ENCODE measurements at places on chromosomes 11 and 22.

DNA sequence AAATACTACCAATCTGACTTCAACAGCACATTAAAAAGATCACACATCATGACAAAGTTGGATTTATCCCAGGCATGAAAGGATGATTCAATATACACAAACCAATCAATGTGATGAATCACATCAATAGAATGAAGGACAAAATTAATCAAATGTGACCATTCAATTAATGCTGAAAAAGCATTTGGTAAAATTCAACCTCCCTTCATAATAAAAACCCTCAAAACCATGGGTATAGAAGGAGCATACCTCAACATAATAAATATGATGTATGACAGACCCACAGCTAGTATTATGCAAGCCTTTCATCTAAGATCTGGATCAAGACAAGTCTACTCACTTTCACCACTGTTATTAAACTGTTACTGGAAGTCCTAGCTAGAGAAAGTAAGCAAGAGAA is 921.7 kb upstream of the RAG2 start:
- DNase-seq, result no peak

DNA sequence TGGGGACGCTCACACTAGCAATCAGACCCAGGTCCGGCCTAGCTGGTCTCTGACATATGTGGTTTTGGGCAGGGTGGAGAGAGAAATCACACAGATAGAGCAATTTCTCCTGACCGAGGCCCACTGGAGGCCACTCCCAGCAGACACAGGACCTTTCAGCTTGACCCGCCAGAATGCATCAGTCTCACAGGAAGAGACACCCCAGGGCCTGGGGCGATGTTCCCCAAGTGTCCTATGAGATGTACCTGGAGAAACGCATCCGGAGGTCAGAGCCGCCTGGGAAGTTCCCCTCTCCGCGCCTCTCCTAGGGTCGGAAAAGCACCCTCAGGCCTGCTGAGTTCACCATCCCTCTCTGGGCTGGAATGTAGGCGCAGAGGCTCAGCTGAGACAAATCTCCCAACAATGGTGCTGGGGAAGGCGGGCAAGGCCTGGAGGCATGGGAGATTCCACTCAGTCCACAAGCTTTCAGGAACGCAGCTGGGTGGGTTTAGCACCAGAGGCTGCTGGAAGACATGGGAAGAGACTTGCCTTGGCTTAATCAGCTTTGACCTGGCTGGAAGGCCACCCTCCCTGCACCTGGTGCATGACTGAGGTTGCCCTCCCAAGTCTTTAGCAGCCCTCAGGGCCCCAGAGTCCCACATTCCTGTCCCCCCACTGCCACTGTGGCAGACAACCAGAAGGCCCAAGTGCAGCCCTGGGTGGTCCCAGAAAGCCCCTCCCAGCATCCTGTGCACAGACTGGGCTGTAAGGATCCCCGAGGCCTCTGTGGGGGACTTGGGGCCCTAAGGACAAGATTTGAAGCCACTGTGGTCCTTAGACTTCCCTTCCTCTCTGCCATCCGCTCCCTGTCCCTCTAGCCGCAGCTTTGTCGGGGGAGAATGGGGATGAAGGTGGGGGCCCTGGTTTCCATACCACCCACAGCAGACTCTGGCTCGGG is 57.5 kb downstream of the RTL6 start:
- no peak for DNase-seq

- DNase-seq, result no peak
Observed at GRCh38 chr11:65565624-65566453, 4.4 kb upstream of the ZNRD2 start.

DNA sequence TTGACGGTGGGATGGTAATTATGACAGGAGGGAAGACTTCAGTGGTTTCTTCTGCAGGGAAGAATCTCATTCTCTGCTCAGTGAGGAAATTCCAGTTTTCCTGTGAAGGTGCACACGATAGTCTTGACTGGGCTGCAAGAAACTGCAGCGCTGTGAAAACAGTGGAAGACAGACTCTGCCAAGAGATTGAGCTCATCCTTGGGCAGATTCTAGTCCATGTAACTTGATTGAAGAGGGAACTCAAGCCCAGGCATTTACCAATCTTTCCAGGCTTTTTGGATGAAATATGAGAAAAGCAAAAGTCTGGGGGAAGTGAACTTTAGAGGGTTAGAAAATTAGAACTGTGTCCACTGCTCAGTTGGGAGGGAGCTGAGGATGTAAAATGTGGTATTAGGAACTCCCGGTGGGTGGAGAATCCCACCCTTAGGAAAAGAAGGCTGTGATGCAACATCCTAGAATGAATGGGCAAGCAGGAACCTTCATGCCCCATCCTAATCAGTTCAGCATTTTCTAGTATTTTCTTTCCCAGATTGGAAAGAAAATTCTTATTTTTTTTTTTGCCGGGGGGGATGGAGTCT is 212.6 kb downstream of the DBX1 start:
- no peak for DNase-seq

DNA sequence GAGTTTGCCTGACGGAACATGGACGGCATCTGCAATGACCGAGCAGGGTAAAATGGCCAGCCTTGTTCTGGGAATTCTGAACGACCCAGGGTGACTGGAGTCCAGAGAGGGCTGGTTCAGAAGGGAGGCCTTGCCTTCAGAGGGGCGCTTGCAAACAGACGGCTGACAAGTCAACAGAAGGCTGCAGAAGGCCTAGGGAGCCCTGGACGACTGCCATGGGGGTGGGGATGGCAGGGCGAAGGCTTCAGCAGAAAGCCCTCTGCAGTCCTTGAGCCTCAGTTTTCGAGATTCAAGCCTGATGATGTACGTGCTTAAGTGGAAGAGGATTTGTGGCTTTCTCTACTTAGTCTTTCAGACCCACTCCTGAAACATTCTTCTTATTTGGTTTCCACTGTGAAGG is 117.1 kb upstream of the TBCEL start:
- DNase-seq, result no peak

GRCh38 chr11:86197448-86197847 is 47.1 kb upstream of the EED start:
- no peak for DNase-seq

GRCh38 chr11:110463153-110463552 is 33.4 kb downstream of the FDX1 start:
- DNase-seq, result peak; percentile 74

- no peak for DNase-seq
Observed at GRCh38 chr11:27213232-27213660, 149.8 kb downstream of the CCDC34 start.

- no peak for DNase-seq
Observed at GRCh38 chr11:119446434-119446833, 23.5 kb upstream of the THY1 start.
